Central memory CD4-positive, alpha-beta T cell (primary cell): ENCODE measurements at places on chromosomes 4 and X.

GRCh38 chr4:5928274-5928673, 35.4 kb upstream of the CRMP1 start:
- DNase-seq = no peak

- no peak for DNase-seq
Measured at GRCh38 chr4:61933527-61933926, 733.4 kb downstream of the ADGRL3 start.

DNA sequence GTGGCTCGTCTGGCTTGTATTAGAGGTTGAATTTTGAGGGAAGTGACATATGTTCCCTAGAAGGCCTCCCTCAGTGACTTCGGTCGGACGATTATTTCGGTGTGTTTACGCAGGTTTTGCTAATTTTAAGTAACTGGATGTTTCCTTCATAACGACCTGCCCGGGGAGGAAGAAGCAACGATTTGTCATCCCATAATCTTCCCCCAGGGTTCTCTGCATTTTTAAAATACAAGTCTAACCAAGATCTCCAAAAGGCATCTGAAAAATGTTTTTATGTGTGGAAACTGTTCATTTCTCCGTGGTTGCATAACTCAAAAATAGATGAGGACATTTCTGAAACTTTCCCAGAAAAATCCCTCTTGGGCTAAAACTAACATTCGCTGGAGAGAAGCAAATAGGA, 195.4 kb downstream of the SHOX start:
- no peak for DNase-seq

- no peak for DNase-seq
Measured at GRCh38 chrX:1384658-1385252, 7.2 kb downstream of the SLC25A6 start.

DNA sequence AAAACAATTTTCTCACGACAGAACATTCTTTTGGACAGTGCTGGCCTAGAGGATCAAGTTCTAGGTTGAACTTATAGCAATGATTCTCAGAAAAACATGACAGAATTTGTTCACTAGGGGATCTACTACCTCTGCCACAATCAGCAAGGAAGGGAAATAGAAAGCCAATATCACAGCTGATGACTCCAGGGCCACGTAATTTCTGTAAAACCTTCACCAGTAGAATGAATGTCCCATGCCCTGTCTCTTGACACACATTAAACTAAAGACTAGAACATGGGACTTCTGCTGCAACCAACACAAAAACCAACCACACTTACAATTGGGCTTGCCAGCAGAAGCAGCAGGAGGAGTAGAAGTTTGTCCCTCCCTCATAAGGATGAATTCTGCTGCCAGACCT, 86.0 kb upstream of the NPFFR2 start:
- no peak for DNase-seq

- DNase-seq = no peak
Measured at GRCh38 chr4:162838671-162839070, 328.0 kb downstream of the NAF1 start.

- DNase-seq = no peak
Measured at GRCh38 chr4:123624959-123625358, 228.4 kb downstream of the SPRY1 start.

DNA sequence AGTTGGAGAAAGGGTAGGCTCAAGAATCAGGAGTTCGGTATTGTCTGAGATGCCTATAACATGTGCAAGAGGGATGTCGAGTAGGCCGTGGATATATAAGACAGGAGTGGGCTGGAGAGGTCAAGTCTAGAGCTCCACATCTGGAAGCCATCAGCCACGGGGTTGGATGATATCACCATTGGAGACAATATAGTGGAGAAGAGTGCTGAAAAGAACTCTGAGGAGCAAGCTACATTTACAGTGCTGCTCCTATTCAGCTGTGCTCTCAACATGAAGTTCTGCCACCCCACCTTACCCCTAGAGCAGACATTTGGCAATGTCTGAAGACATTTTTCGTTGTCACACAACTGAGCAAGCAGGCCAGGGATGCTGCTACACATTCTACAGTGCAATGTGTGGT, 20.9 kb upstream of the PLAC1 start:
- DNase-seq = no peak
